Esophagus squamous epithelium (tissue), 5 donors: ENCODE measurements at places on chromosomes 1 and 21. TPM values are rescaled to one million over a fixed set of nuclear protein-coding genes. Genes with fewer than 3 reads are reported as not detected.

Gene CFHR4
- total RNA-seq = not detected

Gene SYT6
- total RNA-seq = not detected

Gene HSD11B1
- total RNA-seq = 4.0 TPM

Gene NES
- 8.0 TPM for total RNA-seq

Gene ASAP3
- total RNA-seq = 17.6 TPM

Gene ARHGEF16
- 23.9 TPM for total RNA-seq

Gene FBXO2
- 2.6 TPM for total RNA-seq

Gene FAM167B
- total RNA-seq = not detected

Gene PDZK1
- not detected for total RNA-seq

Gene SLC25A44
- total RNA-seq = 10.5 TPM

Gene PODN
- total RNA-seq = 12.5 TPM

Gene OR6N1
- not detected for total RNA-seq

Gene GPR157
- total RNA-seq = 30.8 TPM

Gene ZNHIT6
- total RNA-seq = 10.7 TPM

Gene NEGR1
- total RNA-seq = 0.49 TPM

Gene SMIM1
- total RNA-seq = not detected

Gene GJA8
- total RNA-seq = not detected

Gene TFF3
- 1.4 TPM for total RNA-seq

Gene CCDC181
- not detected for total RNA-seq

Gene IVL
- 336 TPM for total RNA-seq

Gene EXO5
- total RNA-seq = 4.9 TPM

Gene DDR2
- 88.1 TPM for total RNA-seq

Gene ADAM30
- total RNA-seq = not detected

Gene ZBTB37
- total RNA-seq = 3.0 TPM

Gene LCE1C
- total RNA-seq = 0.57 TPM

Gene LMX1A
- total RNA-seq = 0.38 TPM

Gene TRIM67
- not detected for total RNA-seq

Gene OR2G6
- not detected for total RNA-seq

Gene GJA9
- not detected for total RNA-seq

Gene FALEC
- not detected for total RNA-seq

Gene CDC73
- total RNA-seq = 17.3 TPM

Gene AMY2A
- not detected for total RNA-seq

Gene DNTTIP2
- 20.8 TPM for total RNA-seq

Gene PDZK1IP1
- total RNA-seq = 429 TPM

Gene PLXNA2
- 53.4 TPM for total RNA-seq

Gene MARK1
- 8.6 TPM for total RNA-seq

Gene LAMTOR2
- total RNA-seq = 67.1 TPM

Gene PRDM16
- total RNA-seq = 0.09 TPM

Gene PALMD
- total RNA-seq = 34.2 TPM

Gene LRRC38
- total RNA-seq = 0.19 TPM

Gene OR14K1
- not detected for total RNA-seq

Gene MYOG
- not detected for total RNA-seq
